ENCODE measurements at places on chromosomes 13 and 19.

DNA sequence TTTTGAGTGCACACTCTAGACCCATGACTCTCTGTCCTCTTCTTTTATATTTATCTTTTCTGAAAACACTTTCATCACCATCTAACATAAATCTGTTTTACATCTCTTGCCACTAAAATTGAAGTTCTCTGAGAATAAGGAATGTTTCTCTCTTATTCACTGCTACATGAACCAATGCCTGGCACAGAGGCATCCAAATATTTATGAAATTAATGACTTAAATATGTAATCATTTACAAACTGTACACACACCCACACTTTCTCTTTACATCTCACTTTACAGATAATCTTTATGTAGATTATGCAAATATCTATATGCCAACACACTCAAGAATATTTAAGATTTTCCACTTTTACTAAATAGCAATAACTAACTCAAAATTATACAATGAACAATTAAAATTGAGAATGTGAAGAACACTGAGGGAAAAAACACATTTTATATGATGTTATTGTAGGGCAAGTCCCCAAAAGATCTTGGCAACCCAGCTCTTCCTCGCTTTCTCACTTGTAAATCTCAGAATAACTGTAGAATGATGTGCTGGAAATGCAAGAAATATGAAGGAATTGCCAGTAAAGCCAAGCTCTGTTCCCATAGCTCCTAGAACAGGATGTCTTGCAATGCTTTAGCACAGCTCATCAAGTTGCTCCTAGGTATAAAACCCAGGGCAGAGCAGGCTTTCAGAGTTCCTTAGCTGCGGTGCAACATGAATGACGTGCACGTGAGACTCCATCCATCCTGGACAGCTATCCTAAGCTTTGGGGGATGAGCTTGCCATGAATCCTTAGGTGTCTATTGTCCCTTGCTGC is 50.7 kb downstream of the UGGT2 start:
- DNase-seq = no peak

DNA sequence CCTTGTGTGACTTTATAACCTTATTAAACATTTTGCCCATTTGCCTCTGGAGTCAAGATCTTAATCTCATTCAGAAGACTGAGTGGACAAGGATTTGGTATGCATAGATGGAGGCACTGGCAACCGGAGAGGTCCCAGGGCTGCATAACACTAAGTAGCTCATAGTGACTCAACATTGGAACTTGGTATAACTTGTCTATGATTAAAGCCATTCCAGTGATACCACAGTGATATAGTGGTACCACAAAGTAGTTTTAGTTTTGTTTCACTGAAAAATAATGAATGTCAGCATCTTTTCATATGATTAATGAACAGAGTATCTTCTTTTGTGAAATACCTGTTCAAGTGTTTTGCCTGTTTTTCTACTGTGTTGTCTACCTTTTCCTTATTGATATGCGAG is 26.4 kb downstream of the CDK8 start:
- DNase-seq = peak; percentile 51

DNA sequence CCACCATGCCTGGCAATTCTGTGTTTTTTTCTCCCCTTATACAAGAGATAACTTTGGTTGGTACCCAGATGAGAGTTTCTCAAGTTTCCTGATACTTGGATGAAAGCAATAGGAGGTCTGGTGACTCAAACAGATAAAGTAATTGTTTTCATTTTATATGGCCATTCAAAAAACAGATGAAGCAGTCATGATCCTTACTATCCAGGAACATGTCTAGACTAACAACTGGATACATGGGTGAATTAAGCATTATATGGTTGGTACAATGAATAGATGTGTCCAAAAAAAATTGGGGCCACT is 8.5 kb downstream of the ZNF430 start:
- no peak for DNase-seq

DNA sequence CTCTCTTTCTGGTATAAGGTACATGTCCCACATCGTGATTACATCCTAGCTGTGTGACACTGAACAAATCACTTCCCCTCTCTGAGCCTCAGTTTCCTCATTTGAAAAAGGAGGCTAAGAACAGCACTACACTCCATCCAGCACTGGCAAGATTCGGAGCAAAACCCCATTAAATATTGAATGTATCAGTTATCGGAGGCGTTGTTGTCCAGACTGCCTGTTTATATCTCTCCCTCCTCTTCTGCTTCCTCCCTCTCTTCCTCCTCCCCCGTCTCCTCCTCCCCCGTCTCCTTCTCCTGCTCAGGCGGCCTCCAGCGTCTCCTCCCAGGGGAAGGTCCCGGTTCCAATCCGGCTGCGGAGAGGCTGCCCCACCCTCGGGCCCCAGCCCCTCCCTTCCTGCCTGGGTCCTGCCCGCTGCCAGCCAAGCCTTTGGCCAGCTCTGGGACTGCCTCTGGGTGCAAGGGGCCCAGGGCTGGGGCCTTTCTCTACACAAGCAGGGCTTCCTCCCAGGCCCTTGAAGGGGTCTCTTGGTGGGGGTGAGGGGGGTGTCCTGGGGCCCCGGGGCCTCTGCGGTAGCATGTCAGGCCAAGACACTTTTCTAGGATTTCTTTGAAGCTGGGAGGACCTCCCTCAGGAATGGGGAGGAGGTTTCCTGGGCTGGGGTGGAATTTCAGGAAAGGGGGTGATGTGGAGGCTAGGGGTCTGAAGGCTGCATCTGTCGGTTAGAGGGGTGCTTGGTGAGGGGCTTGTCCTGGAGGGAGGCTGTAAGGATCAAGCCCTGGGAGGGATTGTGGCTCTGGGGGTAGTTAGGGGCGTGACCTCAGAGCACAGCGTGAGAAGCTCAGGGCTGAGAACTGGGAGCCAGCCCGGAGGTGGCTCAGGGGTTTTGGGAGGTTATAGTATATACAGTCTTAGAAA is 1.9 kb downstream of the RRAS start:
- DNase-seq = peak; percentile 76

GRCh38 chr13:112880976-112881540 is 88.0 kb upstream of the MCF2L start:
- no peak for DNase-seq

- DNase-seq = peak; percentile 25
Observed at GRCh38 chr19:29942404-29943261, 594 bp downstream of the URI1 start.

GRCh38 chr13:50713523-50714248 is 129.8 kb downstream of the DLEU7 start:
- peak; percentile 93 for DNase-seq

- no peak for DNase-seq
Observed at GRCh38 chr13:25657157-25657556, 285.4 kb downstream of the ATP8A2 start.

DNA sequence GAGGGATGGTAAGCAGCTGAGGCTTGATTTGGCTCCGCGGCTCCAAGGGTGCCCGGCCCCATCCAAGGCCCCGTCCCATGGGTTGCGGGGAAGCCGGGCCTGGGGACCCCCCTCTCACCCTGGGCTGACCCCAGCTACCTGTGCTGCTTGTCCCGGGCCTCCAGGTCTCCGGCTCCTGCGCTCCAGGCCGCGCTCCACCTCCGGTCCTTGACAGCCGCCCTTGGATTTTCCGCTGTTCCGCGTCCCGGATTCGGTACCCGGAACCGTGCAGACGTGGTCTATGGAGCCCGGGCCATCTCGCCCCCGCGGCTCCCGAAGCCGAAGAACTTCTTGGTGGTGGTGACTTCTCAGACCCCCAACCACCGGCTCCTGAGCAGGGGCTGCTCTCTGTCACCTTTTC is 48.3 kb upstream of the C1QTNF9B start:
- no peak for DNase-seq

- DNase-seq = peak; percentile 63
Observed at GRCh38 chr13:97364031-97364430, 69.9 kb upstream of the RAP2A start.

- DNase-seq = no peak
Observed at GRCh38 chr13:70098669-70099068, 9.0 kb upstream of the ATXN8OS start.

DNA sequence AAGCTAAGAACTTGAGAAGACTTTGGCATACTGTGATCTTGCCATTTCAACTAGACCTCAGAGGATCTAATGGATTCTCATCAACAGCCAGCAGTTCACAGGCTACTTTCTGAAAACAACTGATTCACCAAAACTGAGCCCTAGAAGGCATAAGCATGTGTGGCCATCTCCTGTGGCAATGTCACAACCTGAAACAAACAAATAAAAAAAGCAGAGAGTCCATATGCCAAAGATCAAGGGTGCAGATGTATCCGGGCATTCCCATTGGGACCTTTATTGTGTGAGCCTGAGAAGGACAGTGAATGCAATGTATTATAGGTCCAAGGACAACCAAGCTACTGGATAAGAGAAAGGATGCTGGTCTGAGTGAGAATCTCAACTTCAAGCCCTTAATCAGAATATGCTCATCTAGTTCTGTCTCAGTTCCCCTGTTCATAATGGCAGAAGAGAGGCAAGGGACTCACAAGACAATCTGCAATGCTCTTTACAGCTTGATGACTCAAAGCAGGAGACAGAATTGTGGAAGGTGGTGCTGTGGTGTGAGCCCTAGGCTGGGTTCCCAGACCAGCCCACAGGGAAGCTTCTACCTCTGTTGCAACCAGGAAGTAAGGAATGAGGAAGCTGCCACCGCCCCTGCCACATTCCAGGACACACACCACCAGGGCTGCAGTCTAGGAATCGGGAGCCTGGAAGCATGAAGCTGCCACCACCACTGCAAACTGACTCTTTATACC is 133.7 kb downstream of the RAP2A start:
- DNase-seq = peak; percentile 58

DNA sequence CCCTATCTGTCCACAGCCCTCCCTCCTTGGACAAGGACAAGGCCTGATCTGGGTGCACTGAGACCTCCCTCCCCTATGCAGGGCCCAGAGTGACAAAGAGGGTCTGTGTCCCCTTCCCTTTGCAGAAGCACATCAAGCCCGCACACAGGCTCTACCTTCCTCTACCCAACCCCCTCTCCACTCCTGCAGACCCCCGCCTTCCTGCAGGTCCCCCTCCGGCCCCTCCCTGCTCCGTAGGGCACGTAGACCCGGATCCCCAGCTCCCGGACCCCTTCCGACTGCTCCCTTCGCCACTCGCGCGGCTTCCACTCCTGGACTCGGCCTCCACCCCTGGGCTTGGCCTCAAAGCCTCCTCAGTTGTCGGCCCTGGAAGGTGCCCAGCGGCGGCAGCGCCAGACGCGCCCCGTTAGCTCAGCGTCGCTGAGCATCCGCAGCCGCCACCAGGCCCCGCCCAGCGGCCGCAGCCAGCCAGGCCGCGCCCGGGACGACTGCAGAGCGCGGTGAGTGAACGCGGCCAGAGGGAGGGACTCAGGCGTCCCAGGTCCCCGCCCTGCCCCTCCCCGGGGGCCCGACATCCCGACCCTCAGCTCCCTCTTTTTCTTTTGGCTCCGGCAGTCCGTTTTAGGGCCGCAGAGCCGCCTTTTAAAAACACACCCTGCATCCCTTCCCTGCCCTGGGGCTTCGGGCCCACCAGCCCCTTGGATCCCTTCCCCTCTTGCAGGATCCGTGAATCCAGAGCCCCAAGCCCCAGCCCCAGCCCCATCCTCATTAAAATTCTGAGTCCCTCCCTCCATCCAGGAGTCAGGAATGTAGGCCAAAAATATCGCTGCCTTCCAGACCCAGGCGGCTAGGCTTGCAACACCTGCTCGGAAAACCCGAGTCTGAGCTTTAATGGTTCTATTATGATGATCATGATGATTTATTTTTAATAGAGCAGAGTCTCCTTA is 1.5 kb upstream of the MYADM start:
- peak; percentile 51 for DNase-seq

GRCh38 chr19:23925285-23925684 is 10.6 kb downstream of the ZNF726 start:
- DNase-seq = no peak

DNA sequence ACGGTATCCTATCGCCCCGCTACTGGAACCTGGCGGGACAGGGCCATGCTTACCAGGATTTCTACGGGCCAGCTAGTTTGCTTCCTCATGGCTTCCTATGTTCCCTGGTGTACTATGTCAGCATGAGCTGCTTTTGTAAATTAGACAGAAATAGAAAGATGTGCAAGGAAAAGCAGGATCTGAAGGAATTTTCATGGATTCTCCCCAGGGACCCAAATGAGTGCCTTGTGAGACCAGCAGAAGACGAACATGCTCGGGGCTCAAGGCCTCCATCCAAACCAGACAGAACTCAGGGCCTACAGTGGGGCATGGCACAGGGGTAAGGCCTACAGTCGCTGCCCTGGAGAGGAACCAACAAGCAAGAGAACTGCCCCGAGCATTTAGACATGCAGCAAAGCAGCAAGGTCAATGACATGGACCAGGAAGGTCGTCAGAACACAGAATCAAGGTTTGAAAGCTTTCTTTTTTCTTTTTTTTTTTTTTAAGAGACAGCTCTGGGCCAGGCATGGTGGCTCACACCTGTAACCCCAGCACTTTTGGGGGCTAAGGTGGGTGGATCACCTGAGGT is 17.3 kb downstream of the EPS15L1 start:
- no peak for DNase-seq

DNA sequence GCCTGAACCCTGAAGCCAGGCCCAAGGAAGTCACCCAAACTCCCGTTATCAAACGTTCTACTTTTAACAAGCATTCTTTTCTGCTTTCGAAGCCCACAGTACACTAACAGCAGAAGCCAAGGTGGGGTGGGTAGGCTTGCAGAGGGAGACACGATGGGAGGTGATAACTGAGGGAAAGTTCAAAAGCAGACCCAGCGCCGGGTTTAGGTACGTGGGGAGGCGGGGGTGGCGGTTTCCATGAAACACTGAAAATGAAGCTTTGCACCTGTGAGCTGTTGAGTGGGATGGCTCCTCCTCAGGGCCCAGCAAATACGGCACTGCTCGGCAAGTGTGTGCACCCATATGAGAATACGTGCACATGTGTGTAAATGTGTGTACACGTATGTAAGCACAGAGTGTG is 49.8 kb downstream of the KLF2 start:
- DNase-seq = no peak

GRCh38 chr13:111365149-111366005 is 44.9 kb downstream of the TEX29 start:
- DNase-seq = no peak

- DNase-seq = no peak
Observed at GRCh38 chr19:56150358-56150757, 9.3 kb downstream of the ZNF444 start.

DNA sequence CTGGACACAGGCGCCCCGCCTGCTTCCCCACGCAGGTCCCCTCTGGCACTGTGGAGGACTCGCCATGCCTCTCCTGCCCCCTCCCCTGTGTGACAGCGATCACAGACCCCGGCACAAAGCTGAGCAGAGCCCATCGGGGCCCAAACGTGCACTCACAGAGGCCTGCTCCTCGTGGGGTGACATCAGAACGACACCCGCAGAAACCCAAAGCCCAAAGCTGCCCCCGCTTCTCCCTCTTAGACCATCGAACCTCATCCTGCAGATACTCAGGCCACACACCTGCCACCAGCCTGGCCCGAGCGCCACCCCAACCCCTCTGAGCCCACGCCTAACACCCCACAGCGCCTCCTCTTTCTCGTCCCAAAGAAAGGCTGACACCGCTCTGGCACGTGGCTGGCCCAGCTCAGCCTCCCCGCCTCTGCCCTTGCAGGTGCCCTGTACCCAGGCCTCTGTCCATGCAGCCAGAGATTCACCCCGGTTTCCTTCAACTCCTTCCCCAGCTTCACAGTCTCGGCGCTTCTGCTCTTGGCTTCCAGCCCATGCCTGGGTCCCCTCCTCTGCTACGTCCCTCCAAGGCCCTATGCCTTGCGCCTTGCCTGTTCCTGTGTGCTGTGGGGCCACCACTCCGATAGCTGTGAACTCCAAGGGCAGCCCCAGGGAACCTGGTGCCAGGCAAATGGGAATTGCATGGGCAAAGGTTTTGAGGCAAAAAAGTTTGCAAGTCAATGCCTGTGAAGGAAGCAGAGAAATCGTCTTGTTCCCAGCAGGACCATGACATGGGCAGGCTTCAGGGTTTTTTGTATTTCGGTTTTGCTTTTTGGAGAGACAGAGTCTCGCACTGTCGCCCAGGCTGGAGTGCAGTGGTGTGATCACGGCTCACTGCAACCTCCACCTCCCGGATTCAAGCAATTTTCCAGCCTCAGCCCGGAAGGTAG is 831 bp upstream of the CBARP start:
- DNase-seq = no peak

Data from fibroblast of upper back skin (primary cell).